Ascending aorta (tissue), 2 donors: ENCODE measurements at places on chromosomes 4 and X.

- no peak for DNase-seq
These were observed 41.9 kb downstream of the PLS3 start for GRCh38 chrX:115602729-115603389.

DNA sequence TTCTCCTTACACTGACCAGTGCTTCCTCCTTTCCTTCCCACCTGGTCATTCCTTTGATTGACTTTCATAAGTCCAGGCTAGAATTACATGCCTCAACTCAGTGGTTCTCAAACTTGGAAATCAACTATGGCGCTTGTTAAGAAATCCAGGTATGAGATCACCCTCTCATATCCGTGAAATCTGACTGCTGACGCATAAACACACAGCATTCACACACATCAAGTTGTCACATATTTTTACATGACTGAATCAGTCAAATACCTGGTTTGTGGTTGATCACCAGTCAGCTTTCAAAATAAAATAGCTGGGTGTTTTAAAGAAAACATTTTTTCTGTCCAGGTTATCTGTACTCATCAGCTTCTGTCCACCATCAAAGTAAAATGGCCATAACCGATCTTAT, 433.5 kb downstream of the AFF2 start:
- no peak for DNase-seq

DNA sequence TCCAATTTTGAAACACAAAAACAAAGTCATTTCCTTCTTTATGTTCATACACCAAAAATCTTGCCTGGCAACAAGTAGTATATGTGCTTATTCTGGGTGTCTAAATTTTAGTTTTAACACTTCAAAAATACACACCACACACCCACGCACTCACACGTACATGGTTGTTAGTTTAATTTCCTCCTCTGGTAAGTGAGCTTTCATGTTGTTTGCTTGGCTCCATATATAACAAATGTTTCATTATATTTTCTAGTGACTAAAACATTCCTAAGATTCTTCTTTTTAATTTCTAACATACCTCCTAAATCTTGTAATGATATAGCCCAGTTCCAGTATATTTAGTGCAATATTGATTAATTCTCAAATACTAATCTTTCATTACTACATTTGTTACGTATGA, 80.9 kb downstream of the PRDM5 start:
- no peak for DNase-seq

DNA sequence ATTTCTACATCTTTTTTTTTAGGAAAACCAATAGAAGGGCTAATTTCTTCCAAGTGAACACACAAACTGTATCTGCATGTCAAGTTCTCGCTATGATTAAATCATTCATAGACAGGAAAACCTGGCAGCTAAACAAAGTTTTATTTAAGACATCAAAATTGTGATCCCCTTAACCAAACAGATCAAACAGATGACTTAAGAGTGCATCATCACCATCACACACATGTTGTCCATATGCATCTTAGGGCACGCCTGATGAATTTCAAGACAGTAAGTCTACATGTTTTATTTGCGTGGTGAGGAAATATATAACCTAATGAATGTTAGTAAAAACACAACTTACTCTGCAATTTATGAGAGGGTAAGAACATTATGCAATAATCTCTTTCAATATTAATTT, 317.0 kb upstream of the ANXA10 start:
- no peak for DNase-seq

DNA sequence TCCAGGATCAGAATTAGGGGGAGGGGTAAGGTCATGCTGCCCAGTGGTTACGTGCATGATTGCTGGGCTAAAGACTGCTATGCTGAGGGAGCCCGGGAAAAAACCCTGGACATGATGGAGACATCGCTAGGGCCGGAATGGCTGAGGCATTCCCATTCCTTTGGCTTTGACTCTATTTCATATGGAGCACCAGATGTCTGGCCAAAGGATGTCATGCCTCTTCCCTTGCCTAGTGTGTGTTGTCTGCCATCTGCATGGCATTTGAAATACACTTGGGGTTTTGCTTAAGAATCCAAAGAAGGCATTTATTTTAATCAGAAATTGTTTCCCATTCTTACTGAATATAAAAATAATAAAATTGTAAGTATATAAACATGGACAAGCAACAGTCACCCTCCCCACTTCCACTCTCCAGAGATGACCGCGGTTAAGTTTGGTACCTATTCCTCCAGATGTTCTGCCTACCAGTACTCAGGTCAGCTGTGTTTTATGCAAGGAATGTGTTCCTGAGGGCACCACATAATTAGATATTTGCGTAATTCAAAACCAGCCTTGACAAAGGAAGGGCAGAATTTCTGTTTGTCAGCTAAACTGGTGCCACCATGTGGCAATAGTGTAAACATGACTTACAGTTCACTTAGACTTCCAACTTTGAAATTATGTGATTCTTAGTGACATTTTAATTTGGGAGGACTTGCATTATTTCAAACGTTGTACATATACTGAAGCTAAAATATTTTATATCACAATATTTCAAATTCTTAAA, 105.9 kb downstream of the CT47B1 start:
- DNase-seq: no peak

GRCh38 chrX:2931612-2932011, 2.5 kb upstream of the ARSD start:
- no peak for DNase-seq

GRCh38 chrX:21735038-21735767, 22.7 kb downstream of the SMPX start:
- DNase-seq: no peak

DNA sequence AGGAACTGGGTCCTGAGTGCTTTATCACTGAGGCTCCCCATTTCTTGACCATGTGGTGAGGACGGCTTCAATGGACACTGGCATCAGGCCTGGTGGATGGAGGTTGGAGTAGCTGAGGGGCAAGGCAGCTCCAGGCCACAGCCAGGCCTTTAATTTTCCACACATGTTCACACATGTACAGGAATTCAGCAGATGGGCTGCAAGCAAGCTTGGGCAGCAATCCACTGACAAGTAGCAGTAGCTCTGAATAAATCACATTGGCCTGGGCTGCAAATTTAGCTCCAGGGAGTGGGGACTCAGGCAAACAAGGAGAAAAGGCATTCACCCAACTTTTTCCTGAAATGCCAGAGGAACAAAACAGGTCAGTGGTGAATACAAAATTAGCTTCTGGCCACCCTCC, 107.8 kb upstream of the SCML1 start:
- DNase-seq: no peak

GRCh38 chrX:9619581-9619980, 146.1 kb downstream of the GPR143 start:
- no peak for DNase-seq

- DNase-seq: no peak
These were observed 9.5 kb downstream of the FBXO8 start for GRCh38 chr4:174273930-174274329.

DNA sequence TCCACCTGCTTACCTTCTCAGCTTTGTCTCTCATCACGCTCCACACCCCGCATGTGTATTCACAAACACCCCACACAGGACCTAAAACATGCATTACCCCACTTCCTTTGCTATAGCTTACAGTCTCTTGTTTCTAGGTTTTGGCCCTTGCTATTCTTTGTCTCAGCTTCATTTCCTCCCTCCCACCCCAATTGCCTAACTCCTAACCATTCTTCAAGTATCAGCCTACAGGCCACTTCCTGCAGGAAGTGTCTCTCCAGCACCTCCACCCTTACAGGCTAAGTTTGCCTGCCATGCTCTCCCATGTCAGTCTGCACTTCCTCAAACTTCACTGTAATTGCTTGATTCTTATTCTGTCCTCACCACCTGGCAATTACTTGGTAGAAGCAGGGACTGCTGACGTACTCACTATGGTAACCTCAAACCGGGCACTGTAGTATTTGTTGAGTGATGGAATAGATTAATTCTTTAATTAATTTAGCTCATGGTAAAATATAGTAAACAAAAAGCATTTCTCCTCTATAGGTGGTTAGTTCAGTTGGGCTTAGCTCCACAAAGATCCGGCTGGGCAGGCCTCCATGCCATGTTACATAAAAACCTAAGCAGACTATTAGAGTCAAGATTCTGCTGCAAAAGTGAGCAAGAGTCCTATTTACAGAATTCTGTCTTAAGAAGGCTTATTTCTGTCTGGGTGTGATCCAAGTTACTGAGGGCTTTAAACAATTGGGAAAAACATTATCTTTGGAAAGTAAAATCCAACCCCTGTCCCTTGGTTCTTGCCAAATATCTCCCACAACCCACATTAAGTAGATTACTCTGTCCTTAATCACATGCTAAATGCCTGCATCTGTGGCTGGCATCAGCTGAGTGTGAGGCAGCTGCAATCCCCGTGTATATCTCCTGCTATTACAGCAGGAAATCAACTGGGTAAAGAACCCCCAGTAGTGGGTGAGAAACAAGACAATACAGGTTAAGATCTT, 124.7 kb upstream of the CPEB2 start:
- DNase-seq: no peak

- DNase-seq: no peak
These were observed 136.6 kb downstream of the NEXMIF start for GRCh38 chrX:74788545-74789086.

GRCh38 chrX:108304210-108304609, 134.0 kb downstream of the COL4A6 start:
- no peak for DNase-seq

- DNase-seq: no peak
These were observed 103.1 kb upstream of the GPRIN3 start for GRCh38 chr4:89410687-89411086.

- DNase-seq: no peak
These were observed 1.5 kb downstream of the FRMPD3 start for GRCh38 chrX:107450823-107451509.

GRCh38 chr4:158259955-158260575, 49.8 kb downstream of the TMEM144 start:
- no peak for DNase-seq

DNA sequence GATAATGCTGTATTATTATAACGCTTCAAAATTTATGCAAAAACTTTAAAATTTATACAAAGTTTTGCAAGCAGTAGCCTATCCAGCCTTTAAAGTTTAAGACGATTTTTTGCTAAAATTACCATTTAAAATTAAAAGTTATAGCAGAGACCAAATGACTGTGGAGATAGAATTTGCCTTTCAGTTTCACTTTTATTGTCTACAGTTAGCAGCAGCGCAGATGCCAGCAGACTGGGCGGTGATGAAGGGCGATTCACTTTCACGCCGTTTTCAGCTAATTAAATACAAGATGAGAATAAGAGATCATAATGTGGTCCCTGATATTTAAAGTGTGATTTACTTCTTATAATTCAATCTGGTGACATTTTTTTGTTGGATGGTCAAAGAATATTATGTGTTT, 1381.5 kb upstream of the ADGRL3 start:
- no peak for DNase-seq

DNA sequence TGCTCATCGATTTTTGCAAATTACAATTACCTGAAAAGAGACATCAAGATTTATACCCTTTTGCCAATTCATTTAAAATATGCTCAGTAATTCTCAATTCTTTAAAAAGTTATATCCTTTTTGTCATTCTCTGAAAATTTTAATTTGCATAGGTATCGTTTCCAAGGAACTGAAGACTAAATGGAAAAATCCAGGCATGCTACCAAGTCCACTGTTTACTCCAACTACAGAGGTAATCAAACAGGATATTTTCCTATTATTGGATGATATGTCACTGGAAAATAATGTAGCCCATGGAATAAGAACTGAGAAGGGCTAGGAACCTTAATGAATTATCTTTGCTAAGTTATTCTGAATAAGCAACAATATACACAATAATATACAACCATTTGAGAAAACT, 132.7 kb downstream of the THOC2 start:
- DNase-seq: no peak

GRCh38 chr4:147794787-147795413, 63.0 kb downstream of the ARHGAP10 start:
- no peak for DNase-seq

- DNase-seq: no peak
These were observed 211.0 kb upstream of the ADGRL3 start for GRCh38 chr4:60989141-60989540.

GRCh38 chrX:150229481-150229880, 133.6 kb upstream of the MAMLD1 start:
- DNase-seq: no peak

DNA sequence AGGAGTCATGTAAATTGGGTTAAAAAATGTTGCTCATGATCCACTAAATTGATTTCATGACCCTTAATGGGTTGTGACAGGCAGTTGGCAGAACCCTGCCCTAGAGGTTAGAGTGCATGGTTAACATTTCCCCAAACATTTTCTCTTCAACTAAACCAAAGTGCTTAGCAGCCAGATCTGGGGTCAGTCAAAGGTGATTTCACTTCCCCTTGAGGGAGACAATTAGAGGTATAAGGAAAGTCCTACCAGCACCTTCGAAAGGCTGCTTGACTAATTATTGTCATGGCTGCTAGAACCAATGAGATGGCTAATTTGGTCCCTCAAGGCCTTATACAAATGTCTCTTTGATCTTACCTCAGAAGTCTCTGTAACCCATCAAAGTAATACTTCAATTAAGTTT, 30.9 kb upstream of the INTS6L start:
- no peak for DNase-seq

DNA sequence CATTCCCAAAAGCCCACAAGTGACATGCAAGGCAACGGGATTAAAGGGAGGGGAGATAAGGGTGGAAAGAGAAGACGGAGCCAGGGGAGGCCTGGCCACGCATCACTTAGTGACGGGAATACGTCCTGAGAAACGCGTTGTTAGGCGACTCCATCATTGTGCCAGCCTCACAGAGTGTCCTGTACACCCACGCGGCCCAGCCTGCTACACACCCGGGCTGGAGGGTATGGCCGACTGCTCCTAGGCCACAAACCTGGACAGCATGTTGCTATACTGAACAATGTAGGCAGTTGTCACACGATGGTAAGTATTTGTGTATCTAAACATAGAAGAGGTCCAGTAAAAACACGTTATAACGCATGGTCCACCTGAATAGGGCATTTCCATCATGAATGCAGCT, 23.4 kb downstream of the NSG1 start:
- DNase-seq: no peak

- no peak for DNase-seq
These were observed 1568.6 kb upstream of the PCDH7 start for GRCh38 chr4:29151584-29151983.
